ENCODE measurements at places on chromosomes 16 and 17.

- DNase-seq = no peak
Observed at GRCh38 chr17:35793257-35793656, 2.2 kb downstream of the MMP28 start.

- peak; percentile 66 for DNase-seq
Observed at GRCh38 chr16:12794486-12795387, 8.9 kb downstream of the CPPED1 start.

GRCh38 chr16:11401161-11402050 is 56.1 kb downstream of the RMI2 start:
- no peak for DNase-seq

GRCh38 chr17:70564006-70564620 is 394.8 kb downstream of the KCNJ2 start:
- DNase-seq = no peak

DNA sequence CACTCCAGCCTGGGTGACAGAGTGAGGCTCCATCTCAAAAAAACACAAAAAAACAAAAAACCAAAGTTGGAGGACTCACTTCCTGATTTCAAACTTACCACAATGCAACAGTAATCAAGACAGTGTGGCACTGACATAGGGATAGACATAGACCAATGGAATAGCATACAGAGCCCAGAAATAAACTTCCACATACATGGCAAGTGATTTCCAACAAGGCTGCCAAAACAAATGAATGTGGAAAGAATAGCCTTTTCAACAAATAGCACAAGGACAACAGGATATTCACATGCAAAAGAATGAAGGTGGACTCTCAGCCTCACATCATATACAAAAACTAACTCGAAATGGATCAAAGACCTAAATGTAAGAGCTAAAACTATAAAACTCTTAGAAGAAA is 36.8 kb upstream of the RASD1 start:
- DNase-seq = no peak

DNA sequence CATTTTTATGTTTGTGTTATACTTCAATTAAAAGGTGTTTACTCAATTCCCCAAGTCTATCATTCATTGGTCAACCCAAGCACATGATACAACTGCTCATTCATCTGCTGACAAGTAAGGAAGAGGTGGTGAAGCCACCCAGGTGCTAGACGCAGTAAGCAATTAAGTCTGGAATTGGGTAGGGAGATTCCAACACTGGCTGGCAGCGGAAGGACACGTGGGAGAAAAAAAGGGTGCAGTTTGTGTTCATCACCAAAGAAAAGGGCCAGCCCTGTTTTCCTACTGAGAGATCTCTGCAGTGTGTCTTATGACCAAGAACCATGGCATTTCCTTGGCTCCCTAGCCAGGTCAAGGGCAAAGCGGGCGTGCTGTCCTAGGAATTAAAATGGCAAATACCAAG is 11.8 kb upstream of the ZNF23 start:
- DNase-seq = no peak

- DNase-seq = no peak
Observed at GRCh38 chr17:8580952-8581658, 49.4 kb downstream of the MYH10 start.

DNA sequence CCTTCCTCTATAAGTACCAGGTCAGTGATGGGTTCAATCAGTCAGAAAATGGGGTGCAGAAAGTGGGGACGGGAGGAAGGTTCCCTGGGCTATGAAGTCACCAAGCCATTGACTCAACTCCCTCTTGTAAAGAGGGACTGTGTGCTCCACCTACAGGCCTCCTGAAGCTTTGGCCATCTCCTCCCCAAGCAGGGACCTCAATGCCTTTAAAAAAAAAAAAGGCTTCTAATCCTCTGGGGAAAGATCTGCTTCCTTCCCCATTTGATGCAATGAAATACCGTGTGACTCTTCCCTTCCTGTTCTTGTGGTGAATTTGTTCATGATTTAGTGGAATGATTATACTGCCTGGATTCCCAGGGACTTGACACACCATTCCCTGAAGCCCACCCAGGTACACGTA is 30.8 kb downstream of the VWA3A start:
- peak; percentile 20 for DNase-seq

DNA sequence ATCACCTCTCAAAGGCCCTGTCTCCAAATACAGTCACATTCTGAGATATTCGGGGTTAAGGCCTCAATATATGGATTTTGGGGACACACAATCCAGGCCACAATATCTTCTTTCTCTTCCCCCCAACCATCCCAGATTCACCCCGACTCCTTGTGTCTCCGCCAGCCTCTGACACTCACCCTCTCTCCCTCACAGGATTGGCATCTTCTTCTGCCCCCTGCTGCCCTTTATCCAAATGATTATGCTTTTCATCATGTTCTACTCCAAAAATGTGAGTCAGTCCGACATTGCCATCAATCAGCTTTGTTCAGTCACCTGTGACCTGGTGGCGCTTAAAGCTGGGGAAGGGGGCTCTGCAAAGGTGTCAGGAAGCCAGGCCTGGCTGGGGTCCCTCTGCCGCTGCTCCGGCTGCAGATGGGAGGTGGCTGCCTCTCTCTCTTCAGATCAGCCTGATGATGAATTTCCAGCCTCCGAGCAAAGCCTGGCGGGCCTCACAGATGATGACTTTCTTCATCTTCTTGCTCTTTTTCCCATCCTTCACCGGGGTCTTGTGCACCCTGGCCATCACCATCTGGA is 35.1 kb downstream of the GDE1 start:
- DNase-seq = no peak
